PC-9 (cell line): ENCODE measurements at places on chromosomes 2 and 18. TPM values are rescaled to one million over a fixed set of nuclear protein-coding genes. Genes with fewer than 3 reads are reported as not detected.

DNA sequence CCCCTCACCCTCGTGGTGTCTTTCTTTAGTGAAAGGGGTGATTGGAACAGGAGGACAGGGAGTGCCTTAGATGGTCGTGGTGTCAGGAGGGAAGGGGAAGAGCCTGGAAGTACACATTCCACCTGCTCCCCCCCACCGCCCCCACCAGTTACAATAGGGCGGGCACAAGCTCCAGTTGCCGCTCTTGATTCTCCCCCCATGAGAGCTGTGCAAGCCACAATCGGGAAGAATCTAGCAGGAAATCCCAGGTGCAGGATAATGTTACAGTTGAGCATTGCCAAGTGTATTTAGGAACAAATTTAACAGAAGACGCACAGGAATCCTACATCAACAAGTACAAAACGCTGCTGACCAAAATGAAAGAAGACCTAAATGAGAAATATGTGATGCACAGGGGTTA, 73.6 kb downstream of the ASAP2 start:
- DNase-seq: no peak

DNA sequence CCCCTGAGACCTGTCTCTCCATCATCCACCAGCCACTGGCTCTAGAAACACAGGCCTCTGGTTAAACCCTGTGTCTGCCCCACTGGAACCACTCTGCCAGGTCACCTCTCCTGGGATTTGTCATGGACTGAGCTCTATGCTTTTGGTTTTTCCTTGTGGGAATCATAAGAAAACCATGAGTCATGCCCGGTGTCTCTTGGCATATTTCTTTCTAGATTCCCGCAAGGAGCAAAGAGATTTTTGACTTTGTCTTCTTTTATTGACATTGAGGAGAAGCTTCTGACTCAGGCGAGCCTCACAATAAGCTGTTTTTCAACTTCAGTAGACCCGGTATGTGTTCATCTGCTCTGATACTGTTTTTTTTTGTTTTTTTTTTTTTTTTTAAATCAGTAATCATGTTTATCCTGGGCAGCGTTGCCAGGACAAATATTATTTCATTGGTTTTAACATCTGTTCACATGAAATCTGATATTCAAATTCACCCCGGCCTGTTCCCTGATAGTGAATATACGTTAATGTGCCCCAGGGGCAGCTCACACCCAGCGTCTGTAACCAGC, 207.1 kb downstream of the ACKR3 start:
- DNase-seq: peak; percentile 81

DNA sequence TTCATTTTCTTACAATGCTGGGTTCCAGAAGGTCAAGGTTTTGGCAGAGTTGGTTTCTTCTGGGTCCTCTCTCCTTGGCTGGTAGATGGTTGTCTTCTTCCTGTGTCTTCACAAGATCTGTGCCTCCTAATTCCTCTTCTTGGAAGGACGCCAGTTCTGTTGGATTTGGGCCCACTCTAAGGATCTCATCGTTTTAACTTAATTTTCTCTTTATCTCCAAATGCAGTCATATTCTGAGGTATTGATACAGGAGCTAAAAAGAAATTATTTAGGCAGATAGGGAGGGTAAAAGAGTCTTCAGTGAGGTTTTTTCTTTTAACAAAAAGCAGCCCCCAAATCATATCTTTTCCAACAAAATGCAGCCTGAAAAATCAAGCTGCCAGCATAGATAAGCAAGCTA, 998.4 kb downstream of the SOCS6 start:
- no peak for DNase-seq

GRCh38 chr18:35387152-35387571, 10.0 kb upstream of the ZNF396 start:
- DNase-seq: no peak

- DNase-seq: no peak
These were observed 28.8 kb downstream of the CTDP1 start for GRCh38 chr18:79708412-79708811.

DNA sequence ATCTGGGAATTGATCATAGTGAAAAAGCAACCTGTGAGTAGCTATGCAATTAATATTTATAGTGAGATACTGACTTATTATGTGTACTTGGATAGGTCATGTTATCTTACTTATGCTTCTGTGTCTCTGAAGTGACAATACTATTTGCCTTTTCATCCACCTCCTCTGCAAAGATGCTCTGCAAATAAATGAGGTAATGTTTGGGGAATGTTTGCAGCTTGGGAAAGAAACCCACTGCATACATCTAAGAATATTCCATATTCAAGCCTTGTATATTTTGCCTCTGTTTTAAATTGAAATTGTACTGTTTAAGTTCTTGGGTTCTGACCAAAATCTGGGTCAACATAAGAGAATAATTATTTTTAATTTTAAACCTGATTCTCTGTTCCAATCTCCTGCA, 217.4 kb upstream of the DTNA start:
- DNase-seq: no peak

DNA sequence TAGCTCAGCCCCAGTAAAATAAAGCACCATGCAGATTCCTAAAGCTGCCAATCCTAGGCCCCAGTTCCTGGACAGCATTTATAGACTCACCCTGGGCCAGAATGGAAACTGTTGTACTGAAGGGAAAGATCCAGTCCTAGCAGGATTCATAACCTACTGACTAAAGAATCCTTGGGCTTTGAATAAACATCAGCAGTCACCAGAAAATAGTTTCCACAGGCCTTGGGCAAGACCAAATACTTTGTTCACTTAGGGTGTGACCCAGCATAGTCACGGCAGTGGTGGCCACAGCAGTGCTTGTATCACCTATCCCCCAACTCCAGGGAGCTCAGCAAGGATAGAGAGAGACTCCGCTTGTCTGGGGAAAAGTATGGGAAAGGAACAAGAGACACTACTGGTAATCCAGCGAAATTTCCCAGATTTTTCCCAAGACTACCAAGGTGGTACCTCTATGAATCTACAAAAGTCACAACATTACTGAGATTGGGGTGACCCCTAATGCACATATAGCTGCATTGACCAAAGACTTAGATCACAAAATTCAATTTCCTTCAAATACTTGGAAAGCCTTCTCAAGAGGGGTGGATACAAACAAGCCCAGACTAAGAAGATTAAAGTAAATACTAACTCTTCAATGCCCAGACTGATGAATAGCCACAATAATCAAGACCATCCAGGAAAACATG, 748.1 kb upstream of the LRATD1 start:
- DNase-seq: no peak

DNA sequence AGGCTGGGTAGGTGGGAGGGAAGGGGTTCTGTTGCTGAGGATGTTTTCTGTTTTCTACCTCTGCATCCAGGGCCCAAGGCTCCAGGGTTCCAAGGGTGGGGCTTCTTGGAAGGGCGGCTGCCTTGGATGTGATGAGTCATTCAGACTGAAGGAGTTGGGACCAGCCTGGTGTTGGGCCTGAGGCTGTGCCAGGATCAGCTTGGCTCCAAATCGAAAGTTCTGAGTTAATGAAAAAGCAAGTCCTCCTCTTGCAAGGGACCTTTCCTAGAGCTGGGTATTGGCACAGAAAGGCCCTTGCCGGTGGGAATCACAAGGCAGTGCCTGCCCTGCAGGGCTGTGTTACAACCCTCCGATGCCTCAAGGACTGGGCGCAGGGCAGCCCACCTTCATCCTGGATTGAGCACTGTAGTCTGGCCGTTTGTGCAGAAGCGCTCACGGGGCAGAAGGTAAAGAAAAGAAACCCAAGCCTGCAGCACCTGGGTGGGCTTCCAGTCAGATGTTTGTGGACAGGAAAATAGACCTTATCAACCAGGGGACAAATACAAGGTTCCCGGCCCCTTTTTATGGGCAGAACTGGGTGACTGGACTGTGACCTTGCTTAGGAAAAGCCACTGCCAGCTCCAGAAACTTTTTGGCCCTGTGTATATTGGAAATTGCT, 52.5 kb upstream of the MCFD2 start:
- peak; percentile 90 for DNase-seq

GRCh38 chr18:68779169-68779568, 18.7 kb upstream of the CCDC102B start:
- DNase-seq: peak; percentile 39

- DNase-seq: no peak
These were observed 188.1 kb upstream of the LINC00305 start for GRCh38 chr18:64337018-64337417.

DNA sequence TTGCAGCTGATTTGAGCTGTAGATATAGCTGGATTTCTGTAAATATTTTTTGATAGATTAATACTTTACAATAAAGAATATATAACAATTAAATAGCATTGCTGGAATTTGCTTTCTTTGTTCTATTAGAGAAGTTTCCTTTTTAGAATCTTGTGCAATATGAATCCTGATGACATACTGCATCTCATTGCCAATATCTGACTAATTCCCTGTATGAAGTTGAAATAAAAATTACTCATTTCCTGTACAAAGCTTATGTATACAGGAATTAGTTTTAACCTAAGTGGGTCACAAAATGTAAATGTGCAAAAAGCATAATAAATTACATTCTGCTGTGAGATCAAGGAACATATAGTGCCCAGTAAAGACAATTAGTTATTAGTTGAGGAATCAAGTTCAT, 72.8 kb upstream of the TMEFF2 start:
- DNase-seq: no peak

GRCh38 chr18:11886577-11887110, 21.5 kb downstream of the MPPE1 start:
- DNase-seq: no peak

- no peak for DNase-seq
These were observed 48.9 kb downstream of the EDAR start for GRCh38 chr2:108940156-108940555.

- DNase-seq: peak; percentile 77
These were observed 71.7 kb downstream of the SMAD7 start for GRCh38 chr18:48879008-48879431.

DNA sequence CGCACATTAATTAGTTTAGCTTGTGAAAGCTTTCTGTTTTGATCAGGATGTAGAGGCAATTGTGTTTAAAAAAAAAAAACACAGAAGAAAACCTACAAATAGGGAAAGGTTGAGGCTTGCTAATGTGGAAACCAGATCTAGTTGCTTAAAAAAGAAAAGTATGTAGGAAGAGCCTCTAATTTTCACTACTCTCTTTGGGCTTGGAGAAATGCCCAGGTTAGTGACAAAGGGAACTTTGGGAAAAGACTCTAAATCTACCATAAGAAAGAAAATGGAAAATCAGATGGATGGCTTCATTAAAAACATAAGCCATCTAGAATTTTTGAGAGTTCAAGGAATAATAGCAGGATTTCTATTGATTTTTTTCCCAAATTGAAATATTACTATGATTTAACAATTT, 47.3 kb upstream of the SLC38A11 start:
- no peak for DNase-seq

- no peak for DNase-seq
These were observed 105.7 kb upstream of the TEX51 start for GRCh38 chr2:126792993-126793392.

DNA sequence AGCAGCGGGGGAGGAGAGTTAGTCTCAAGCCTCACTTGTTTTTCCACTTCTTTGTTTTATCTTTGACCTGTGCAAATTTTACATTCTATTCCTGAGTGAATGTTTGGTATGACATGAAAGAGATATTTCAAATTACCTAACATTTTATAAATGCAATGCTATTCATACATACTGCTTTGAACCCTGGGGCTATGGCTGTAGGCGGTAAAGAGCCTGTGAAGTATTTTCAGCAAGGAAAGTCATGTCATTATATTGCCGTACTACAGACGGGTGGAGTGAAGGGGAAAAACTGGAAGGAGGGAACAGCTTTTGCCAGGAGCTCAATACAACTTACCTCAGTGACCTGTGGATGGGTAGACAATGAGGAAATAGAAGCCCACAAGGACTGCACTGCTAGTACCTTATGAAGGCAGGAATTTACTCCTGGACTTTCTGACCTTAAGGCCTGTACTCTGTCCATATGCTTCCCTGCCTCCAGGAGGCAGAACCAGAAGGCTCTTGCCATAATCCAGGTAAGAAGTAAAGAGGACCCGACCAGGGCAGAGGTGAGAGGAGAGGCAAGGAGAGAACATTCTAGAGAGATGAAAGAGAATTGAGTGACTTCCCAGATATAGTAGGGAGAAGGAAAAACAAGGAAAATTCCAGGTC, 28.4 kb upstream of the TET3 start:
- DNase-seq: no peak

DNA sequence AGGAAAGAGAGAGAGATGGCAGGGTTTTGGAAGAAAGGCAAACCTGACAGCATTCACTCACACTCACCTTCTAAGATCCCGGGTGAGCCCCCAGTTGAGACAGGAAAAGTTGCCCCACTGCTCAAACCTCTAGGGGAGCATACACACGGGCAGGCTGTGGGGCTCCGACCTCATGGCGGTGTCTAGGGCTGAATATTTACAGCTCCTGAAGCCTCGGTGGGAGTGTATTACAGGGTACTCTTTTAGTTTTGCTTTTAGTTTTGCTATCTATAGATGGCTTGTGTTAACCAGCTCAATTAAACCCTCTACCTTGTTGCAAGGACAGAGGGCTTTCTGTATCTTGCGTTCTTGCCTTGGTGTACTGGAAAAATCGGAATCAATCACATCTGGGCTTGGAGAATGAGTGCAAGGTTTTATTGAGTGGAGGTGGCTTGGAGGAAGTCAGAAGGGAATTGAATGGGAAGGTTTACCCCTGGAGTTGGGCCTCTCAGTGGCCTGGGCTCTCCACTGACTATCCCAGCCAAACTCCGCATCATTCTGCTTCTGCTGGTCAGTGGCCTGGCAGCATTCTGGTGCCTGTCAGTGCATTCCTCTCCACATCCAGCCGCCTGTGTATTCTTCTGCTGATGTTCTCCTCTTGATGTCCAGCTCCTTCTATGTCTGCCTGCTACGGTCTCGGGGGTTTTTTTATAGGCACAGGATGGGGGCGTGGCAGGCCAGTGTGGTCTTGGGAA, 10.1 kb upstream of the IFIH1 start:
- DNase-seq: no peak

GRCh38 chr18:30142248-30142647, 900.3 kb downstream of the DSC3 start:
- DNase-seq: no peak

POTEJ gene
- not detected in 2 replicates for total RNA-seq

TTC21B gene
- 6.3 and 9.8 TPM in 2 replicates for total RNA-seq

ZNF804A gene
- total RNA-seq: not detected in 2 replicates

PFN4 gene
- 1.2 and 2.6 TPM in 2 replicates for total RNA-seq

REG3A gene
- total RNA-seq: not detected in 2 replicates
